ENCODE measurements at places on chromosomes 4 and X.

GRCh38 chrX:80423744-80424143, 3.5 kb downstream of the TENT5D start:
- DNase-seq = no peak

DNA sequence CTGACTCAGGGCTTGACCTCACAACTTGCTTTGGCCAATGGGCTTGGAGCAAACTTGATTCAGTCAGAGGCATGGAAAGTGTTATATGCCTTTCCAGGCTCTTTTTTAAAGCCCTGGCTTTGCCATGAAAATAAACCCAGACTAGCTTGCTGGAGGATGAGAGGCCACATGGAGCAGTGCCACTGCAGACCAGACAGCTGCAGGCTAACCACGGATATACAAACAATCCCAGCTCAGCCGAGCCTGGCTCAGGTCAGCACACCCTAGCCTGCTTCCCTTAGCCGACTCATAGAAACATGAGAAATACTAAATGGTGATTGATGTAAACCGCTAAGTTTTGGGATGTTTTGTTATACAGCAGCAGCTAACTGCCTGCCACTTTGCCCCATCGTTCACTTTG, 345.1 kb downstream of the ARHGAP10 start:
- no peak for DNase-seq

DNA sequence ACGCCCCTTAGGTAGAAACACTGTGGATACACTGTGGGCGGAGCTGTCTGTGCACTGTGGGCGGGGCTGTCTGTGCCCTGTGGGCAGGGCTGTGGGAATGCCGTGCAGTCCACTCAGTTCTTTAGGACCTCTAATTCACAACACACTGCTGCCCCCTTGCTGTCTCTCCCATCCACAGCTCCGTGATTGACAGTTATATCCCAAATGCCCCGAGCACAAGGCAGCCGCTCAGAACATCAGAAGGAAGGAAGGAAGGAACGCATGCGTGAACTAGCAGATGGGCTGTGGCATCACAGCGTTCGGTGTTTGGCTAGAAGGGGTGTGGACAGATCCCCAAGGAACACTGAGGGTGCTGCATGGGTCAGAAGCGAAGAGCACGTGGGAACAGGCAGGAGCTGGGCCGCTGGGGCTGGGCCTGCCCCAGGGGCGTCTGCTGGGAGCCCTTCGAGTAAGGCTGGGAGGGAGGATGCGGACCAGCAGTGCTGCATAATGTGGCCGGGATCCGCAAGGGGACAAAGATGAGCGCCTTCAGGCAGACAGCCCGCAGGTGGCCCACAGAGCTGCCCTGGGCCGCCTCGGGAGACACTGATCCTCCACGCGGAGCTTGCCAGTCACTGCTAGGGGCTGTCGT, 29.8 kb downstream of the ACOX3 start:
- DNase-seq = no peak

GRCh38 chr4:183561905-183562304, 57.0 kb downstream of the ING2 start:
- no peak for DNase-seq

DNA sequence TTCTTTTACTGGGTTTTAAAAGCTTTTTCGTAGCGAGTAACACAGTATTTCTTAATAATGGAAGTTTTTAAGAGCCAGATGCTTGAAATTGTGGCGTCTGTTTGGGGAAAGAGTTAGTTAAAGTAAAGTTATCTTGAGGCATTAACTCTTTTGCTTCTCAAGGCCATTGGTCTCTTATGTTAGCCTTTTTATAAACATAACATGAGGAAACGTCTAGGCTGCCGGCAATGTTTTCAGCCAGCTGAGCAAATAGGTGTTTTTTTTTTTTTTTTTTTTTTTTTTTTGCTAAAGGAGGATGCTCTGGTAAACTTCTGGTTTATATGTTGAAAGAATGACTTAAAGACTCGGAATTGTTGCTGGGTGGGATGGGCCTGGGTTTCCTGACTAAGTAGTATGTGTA, 51.1 kb upstream of the RBMX start:
- DNase-seq = no peak

GRCh38 chr4:6044276-6044675, 26.0 kb upstream of the C4orf50 start:
- DNase-seq = no peak

DNA sequence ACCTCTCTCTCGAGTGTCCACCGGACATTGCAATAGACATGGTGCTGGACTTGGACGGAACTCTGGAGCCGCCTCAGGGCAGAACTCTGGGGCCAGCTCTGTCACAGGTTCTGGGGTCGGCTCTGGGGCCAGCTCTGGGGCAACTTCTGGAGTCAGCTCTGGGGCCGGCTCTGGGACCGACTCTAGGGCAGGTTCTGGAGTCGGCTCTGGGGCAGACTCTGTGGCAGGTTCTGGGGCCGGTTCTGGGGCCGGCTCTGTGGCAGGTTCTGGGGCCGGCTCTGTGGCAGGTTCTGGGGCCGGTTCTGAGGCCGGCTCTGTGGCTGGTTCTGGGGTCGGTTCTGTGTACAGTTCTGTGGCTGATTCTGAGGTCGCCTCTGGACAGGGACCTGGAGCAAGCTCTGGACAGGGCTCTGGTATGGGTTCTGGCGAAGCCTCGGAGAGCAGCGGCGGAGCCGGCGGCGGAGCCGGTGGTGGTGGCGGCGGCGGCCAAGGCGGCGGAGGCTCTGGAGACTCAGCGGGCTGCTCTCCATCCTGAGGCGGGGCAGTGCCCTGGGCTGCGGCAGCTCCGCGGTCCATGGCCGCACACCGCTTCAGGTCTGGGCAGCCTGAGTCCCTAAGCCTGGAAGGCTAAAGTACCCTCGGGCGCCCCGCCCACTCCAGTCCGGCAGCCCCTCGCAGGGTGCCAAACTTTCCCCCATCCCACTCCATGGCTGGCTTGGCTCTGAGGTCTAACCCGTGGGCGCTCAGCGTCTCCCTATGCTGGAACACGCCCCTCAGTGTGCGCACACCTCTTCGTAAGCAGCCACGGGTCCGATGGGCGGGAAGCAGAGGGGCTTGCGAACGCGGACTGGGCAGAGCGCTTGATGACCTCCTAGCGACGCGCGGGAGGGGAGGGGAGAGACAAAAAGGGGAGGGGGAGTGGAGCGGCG, at the start of gene DGKK:
Gene DGKK, minus strand, starts transcription at position 723 of the 929 bp plus-strand sequence. Its CDS starts 147 bp downstream, at position 576.
- DNase-seq = no peak

- DNase-seq = no peak
Observed at GRCh38 chr4:1705732-1706131, 6.4 kb downstream of the SLBP start.

GRCh38 chrX:25204182-25204581, 188.4 kb upstream of the ARX start:
- DNase-seq = no peak

- peak; percentile 29 for DNase-seq
Observed at GRCh38 chr4:146059865-146060264, 115.7 kb upstream of the LSM6 start.

DNA sequence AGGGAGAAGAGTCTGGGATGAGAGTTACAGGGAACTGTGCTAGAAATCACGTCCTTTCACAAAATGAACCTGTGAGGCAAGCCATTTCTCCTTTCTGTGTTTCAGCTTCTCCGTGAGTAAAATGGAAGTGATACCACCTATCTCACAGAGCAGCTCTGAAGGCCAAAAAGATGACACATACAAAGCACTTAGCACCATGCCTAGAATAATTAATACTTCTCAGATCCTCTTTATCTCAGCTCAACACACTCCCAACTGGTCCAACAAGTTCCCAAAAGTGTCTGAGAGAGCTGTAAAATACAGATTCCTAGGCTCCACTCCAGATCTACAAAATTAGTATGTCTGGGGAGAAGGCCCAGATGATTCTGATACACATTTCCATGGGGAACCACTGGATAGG, 38.3 kb downstream of the LHFPL1 start:
- DNase-seq = peak; percentile 9

- DNase-seq = no peak
Observed at GRCh38 chr4:31104043-31104442, 383.9 kb downstream of the PCDH7 start.

GRCh38 chrX:101265869-101266428, 25.2 kb downstream of the TAF7L start:
- no peak for DNase-seq

DNA sequence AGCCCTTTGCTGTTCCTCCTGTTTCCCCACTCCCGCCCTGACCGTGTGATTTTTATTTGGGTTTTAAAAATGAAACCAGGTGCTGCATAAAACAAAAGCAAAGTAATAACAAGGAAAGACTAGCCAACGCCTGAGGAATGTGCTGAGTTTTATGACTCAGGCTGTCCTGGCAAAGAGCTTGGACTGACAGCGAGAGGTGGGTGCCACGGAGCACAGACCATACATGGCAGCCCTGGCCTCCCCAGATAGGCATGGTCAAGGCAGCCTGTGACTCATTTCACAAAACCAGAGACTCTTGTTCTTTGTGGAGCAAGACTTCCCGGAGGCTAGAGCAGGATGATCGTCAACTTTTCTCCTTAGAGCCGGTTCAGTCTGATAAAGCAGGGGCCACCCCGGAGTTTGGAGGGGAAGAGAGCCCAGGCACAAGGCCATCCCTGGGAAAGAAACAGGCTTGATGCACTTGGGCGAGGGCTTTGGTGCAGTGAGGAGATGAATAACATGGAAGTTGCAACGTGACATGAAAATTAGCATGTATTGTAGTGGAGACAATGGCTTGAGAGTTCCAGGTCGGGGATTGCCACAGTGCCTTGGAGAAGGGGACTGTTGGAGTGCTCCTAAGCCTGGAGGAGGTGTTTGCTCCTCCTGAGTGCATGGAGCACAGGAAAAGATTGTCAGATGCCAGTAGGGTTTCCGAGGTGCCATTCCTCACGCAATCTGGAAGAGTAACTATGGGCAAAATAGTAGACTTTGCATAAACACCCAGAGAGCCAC, 54.8 kb downstream of the C4orf51 start:
- DNase-seq = peak; percentile 49

- no peak for DNase-seq
Observed at GRCh38 chr4:141390571-141390970, 169.9 kb downstream of the ZNF330 start.

GRCh38 chr4:10722957-10723356, 38.4 kb upstream of the CLNK start:
- DNase-seq = peak; percentile 50

GRCh38 chr4:156773648-156774357, 197.8 kb downstream of the PDGFC start:
- DNase-seq = no peak

DNA sequence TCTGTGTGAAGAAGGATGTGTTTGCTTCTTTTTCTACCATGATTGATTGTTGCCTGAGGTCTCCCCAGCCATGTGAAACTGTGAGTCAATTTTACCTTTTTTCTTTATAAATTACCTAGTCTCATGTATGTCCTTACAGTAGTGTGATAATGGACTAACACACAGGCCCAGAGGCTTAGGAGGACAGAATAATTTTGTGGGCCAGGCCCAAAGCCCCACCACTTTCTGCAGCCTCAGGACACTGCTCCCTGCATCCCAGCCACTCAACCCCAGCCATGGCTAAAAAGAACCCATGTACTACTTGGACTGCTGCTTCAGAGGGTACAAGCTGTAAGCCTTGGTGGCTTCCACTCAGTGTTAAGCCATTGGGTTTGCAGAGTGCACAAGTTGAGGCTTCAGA, 512.7 kb upstream of the CT83 start:
- no peak for DNase-seq

- no peak for DNase-seq
Observed at GRCh38 chrX:67384403-67384802, 159.4 kb upstream of the AR start.

DNA sequence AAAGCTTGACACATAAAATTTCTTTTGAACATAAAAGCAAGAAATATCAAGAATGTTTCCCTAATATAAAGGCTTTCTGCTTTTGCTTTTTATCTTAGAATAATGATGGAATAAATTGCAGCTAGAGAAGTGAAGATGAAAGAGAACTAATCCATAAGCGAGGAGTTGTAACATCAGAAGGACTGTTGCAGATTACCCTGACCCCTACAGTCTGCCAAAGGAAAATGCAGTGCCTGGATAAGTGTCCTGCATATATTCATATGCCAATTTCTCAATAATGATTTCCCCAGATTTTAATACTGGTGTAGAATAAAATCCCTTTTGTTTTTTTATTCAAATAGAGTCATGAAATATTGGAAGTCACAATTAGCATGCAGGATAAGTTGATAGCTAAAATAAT, 115.9 kb downstream of the MAGEC2 start:
- DNase-seq = no peak

- DNase-seq = no peak
Observed at GRCh38 chrX:36978886-36979285, 29.3 kb upstream of the FAM47C start.

GRCh38 chr4:43766648-43767047, 682.0 kb downstream of the KCTD8 start:
- no peak for DNase-seq

DNA sequence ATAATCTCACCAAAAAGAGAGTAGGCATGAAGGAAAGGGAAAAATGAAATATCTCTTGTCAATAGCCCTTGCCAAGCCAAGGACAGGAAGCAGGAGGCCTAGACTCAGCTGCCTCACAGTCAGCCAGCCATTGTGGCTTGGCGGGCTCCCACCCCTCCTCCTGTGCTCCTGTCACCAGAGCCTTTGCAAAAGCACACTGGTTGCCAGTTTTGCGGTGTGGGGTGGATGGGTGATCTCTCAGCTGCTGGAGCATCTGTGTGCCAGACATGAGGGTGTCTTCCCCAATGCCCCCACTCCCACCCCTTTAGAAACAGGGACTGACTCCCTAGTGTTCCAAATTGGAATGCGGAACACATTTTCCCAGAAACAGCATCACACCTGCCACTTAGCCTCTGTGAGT, 26.1 kb downstream of the ARHGEF6 start:
- DNase-seq = no peak

DNA sequence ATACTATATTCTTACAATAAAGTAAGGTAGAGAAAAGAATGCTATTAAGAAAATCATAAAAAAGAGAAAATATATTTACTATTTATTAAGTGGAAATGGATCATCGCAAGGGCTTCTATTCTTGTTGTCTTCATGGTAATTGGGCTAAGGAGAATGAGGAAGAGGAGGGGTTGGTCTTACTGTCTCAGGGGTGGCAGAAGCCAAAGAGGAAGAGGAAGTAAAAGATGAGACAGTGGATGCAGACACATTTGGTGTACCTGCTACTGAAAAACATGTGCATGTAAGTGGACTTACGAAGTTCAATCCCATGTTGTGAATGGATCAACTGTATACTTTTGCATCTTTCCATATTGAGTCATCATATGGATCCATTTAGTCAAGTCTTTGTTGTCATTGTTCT, 1502.1 kb upstream of the ADGRL3 start:
- DNase-seq = no peak

- no peak for DNase-seq
Observed at GRCh38 chrX:150044556-150044955, 106.3 kb upstream of the EOLA2 start.
